ENCODE measurements at places on chromosomes 4 and X.
A peak's percentile ranks its signal among the peaks of the same experiment; 100 is the strongest.

GRCh38 chrX:22135171-22135711, 103.1 kb downstream of the PHEX start:
- DNase-seq = no peak

GRCh38 chr4:112946127-112946526, 103.3 kb upstream of the ANK2 start:
- DNase-seq = no peak

DNA sequence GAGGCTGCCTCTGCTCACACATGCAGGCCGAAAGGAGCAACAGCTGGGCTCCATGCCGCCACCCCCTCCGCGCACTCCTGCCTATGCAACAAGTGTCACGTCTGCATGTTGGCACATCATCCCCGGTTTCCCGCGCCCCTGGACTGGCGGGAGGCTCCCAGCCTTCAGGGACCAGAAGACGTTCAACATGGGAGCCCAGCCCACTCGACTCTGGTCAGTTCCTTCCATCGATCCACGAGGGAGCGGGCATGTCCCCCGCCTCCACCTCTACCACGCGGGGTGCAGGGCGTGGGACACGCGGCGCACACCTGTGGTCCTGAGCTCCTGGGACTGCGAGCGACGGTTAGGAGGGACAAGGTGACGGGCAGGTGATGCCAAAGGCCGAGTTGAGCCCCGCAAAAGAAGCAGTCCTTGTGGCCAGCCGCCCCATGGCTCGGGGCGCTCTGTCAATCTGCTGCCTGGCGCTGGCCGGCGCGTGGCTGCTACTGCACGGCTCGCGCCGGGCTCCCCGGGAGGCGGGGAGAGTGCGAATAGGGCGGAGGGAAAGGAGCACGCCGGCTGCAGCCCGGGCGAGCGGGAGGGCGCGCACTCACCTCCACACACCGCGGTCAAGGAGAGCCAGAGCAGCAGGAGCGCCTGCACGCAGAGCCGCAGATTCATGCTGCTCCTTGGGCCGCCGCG, 645 bp downstream of the APLN start:
- DNase-seq = peak; percentile 39

DNA sequence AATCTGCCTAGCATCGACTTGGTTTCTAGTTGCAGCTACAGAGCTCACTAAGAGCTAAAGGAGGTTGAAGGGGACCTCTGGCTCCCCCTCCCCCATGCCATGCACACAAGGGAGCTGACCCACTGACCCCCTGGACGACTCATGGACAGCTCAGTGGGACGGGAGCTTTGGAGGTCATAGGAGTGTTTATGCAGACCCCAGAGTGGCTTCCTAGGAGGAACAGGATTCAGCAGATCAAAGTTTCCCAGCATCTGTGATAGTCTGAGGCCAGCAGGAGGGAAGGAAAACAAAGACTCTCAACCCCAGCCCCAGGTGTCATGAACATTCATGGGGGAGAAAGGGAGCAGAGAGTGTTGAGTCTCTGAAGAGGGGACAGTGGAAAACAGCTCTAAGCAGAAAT, 104.4 kb downstream of the ARSF start:
- no peak for DNase-seq

DNA sequence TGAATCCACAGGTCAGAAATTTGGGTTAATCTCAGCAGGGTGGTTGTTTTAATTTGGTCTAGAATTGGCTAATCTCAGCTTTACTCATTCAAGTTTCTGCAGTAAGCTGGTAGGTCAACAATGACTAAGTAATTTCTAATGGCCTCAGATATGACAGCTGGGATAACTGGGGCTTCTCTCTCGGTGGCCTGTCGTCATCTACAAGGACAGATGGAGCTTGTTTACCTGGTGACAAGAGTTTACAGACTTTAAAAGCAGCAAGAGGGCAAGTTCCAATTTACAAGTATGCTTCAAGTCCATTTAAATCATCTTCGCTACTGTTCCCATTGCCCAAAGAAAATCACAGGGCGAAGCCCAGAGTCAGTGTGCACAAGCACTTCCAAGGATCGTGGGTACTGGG, 453.9 kb downstream of the PDHA2 start:
- no peak for DNase-seq

GRCh38 chr4:41327770-41328169, 71.0 kb downstream of the UCHL1 start:
- DNase-seq = no peak

DNA sequence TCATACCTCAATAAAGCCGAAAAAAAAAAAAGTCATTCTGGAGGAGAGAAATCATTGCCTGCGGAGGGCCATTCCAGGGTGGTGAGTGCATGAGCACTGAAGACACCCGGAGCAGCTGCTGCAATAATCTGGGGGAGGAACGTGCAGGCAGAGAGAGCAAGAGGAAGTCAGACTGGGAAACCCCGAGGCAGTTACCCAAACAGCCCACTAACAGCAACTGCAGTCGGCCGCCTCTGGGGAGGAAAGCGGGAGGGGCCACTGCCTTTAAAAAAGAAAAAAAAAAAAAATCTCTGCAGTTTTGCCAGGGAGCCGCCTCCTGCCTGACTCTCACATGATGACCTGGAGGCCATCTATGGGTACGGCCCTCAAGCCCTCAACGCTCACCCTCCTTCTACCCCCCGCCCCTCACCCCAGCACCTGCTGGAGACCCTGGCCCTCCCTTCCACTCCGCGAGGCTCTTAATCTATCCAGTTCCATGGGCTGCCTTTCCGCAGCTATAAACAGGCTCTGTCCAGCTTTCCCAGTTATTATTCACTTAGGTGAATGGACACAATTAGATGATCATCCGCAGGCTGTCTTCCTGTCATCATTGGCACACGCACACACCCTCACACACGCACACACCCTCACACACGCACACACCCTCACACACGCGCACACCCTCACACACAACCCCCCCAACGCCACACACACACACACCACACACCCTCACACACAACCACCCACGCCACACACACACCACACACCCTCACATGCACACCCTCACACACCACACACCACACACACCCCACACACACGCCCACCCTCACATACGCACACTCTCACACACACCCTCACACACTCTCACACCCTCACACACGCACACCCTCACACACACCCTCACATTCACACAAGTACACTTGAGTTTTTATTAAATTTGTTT, 3.4 kb upstream of the AVPR2 start:
- DNase-seq = peak; percentile 74

GRCh38 chrX:4382273-4382672, 668.8 kb upstream of the PRKX start:
- DNase-seq = no peak

DNA sequence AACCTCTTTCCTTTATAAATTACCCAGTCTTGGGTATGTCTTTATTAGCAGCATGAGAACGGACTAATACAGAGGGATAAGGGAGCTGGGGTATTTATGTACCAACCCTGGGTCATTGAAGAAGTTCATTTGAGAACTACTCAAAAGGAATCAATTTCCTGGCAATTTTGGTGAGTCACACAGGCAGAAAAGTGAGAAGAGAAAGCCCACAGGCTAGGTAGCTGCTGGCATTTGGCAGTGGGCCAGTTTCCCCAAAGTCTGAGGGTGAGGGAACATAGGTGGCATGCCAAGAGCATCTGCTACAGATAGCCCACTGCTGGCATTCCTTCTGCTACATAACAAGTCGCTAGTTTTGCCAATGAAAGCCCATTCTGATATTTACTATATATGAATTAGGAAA, 411.2 kb downstream of the MID1IP1 start:
- no peak for DNase-seq

GRCh38 chr4:16250661-16251365, 24.5 kb upstream of the TAPT1 start:
- DNase-seq = no peak

Data from femur (tissue), 1 donor.